Left renal cortex interstitium (tissue), 4 donors: ENCODE measurements at places on chromosomes 7 and 10. TPM values are rescaled to one million over a fixed set of nuclear protein-coding genes. Genes with fewer than 3 reads are reported as not detected.

The CTBP2 gene
- polyA plus RNA-seq: 86.7 TPM

The NDUFB2 gene
- polyA plus RNA-seq: 235 TPM

The LOXL4 gene
- polyA plus RNA-seq: 4.6 TPM

The FAM25C gene
- not detected for polyA plus RNA-seq

The FAM131B gene
- polyA plus RNA-seq: 2.5 TPM

- no peak for DNase-seq
These were observed 387.9 kb downstream of the DPP6 start for GRCh38 chr7:154440058-154440457.

DNA sequence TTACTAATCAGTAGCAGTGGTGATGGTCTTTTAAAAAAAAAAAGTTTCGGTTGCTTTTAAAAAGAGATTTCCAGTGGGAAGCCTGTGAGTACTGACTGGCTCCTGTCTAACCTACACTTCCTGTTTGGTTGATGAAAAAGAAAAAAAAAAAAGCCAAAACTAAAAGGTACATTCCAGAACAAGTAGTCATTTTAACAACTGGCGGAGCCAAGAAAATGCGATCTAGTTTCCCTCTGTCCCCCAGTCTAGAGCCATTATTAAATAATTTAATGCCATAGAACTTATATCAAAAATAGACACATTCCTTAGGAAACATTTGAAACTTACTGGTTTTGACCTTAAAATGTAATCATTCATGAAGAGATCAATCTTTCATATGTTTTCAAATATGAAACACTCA, 254.2 kb upstream of the C7orf33 start:
- DNase-seq: no peak

GRCh38 chr10:67612577-67613537, 83.1 kb downstream of the CTNNA3 start:
- no peak for DNase-seq

DNA sequence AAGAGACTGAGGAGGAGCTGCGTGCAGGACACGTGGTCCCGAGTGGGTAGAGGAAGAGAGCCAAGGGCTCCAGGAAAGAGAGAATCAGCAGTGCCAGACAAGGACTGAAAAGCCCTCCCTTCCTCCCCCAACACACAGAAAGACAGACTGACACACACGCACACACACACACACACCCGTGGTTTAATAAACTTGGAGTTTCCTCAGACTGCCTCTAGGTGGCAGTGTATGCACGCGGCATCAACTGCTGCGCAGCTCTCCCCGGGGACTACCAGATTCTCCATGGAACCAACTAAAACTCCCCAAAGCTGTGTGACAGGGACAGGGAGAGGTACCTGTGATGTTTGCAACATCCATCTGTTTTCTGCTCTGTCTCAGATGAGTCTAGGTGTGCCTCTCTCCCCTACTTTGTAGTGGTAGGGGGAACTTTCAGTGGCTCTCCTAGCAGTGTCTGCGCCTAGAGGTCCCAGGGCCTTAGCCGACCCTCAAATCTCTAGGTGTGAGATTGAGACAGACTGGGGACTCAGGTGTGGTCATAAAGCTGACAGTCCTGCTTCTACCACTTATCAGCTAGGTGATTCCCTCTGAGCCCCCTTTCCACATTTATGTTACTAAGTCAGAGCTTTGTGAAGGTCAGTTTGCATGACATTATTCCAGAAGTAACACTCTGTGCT, 9.3 kb upstream of the TSPAN14 start:
- no peak for DNase-seq

- no peak for DNase-seq
These were observed 55.7 kb downstream of the CSTF2T start for GRCh38 chr10:51643734-51644133.

DNA sequence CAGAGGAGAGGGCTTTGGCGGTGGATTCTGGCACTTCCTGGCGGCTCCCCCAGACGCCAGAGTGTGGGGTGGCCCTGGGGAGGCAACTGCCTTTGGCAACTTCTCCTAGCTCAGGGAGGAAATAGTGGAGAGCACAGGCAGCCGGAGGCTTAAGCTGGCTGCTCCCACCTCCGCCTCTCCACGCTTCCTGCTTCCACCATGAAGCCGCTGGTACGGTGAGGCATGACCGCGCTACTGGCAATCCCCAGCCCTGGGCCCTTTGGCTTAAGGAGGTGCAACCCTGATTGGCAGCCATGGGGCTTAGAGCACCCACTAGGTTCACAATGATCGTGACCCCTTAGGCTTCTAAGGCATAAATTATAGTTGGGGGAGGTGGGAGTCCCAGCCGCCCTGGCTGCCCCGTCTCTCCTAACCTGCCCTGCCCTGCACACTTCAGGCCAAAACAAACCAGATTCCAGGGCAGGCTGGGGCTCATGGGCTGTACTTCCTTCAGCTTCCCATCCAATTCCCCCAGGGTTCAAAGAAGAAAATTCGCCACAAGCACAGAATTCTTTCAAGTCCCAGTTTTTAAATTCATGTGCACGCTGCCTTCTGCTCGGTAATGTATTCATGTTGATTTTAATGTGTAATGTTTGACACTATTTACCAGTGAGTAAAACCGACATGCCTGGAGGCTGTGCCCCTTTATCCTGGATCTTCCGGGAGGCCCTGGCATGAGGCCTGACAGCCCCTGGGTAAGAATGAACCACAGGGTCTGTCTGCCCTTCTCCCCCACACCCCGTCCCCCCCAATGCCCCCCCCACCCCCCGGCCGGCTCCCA, 90.7 kb upstream of the LRRC4 start:
- no peak for DNase-seq

DNA sequence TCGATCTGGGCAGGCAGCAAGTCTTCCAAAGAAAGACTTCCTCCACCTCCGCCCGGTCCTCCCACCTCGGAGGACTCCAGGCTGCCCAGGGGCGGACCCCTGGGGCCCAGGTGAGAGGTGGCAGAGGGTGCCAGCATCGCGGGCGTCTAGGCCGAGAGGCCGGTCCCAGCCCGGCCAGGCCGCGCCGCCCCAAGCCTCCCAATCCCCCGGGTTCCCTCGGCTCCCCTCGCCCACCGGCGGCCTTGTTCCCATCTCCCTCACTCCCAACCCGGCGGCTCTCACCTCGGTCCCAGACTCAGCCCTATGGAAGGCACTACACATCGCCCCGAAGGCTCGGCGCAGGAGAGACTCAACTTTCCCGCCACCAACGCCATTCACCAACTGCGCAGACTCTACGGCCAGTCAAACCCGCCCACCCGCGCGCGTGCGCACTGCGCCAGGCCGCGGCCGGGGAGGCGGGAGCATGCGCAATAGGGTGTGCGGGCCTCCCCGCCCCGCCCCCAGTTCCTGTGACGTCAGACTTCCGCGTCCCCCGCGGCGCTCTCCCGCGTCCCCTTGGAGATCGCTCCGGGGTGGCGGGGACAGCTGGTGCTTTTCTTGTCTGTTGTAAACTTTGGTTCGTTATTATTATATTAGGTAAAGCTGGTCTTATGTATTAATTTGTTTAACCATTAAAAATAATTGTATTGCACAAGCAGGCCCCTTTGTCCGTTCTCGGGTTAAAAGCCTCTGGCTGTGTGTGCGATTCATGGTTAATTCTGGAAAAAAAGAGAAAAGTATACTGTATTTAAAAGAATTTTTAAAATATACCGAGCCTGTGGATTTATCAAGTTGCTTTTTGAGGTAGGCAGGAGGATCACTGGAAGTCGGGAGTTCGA, at the start of gene XRCC2:
XRCC2 (minus strand) TSS at position 383 of the 878 bp plus-strand sequence; CDS start at position 321, 62 bp downstream.
- DNase-seq: peak; percentile 90

DNA sequence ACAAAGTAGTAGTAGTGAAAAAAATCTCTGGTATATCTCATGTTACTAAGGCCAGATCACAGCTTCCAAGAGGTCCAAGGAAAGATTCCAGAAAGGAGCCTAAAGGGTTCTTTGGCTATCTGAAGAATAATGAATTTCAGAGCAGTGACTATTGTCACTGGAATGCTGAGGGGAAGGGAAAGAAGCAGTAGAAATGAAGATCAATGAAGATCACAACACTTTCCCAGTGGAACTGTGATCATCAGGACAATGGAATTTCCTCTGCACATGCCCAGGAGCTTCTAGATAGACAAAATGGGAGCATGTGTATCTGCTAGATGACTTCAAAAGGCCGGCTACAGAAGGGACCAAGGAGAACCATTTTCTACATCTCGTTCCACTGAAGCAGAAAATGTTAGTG, 219.5 kb upstream of the PHYHIPL start:
- no peak for DNase-seq

GRCh38 chr10:68088740-68089139, 13.7 kb upstream of the HERC4 start:
- DNase-seq: no peak
